ENCODE measurements at places on chromosomes 4 and X.

GRCh38 chr4:15531792-15532191 lies 62.1 kb downstream of the CC2D2A start:
- DNase-seq: no peak

GRCh38 chrX:112812741-112813140 lies 27.9 kb downstream of the AMOT start:
- no peak for DNase-seq

GRCh38 chr4:70721747-70722146 lies at the start of gene RUFY3:
Gene RUFY3, plus strand, starts transcription at chr4:70721964. Its CDS starts 610 bp downstream, at chr4:70722574.
- no peak for DNase-seq

DNA sequence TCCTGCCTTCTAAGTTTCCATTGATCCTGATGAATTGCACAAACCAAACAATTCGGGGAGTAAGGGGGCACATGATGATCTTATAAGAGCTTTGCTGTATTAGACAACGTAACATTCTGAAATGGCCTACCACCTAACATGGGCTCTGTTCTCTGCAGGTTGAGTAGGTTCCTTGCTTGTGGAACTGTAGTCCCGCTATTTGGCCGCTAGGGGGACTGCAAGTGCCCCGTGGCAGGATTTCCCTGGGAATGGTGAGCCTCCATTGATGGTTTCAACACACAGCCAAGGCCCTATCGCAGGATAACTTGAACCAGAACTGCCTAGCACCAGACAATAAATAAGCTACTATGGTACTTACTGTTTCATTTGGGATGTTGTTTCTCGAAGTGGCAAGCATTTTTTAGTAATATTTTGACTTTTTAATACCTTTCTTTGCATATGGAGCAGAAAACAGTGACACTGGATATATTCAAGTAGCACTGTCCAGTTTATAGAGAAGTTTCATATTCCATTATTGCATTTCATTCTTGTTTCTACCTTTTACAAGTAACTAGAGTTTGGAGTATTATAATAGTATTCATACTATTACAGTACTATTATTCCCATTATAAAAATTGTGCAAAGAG lies 11.9 kb downstream of the AR start:
- DNase-seq: no peak

- DNase-seq: no peak
Observed at GRCh38 chr4:109848501-109848900, 594 bp downstream of the LRIT3 start.

DNA sequence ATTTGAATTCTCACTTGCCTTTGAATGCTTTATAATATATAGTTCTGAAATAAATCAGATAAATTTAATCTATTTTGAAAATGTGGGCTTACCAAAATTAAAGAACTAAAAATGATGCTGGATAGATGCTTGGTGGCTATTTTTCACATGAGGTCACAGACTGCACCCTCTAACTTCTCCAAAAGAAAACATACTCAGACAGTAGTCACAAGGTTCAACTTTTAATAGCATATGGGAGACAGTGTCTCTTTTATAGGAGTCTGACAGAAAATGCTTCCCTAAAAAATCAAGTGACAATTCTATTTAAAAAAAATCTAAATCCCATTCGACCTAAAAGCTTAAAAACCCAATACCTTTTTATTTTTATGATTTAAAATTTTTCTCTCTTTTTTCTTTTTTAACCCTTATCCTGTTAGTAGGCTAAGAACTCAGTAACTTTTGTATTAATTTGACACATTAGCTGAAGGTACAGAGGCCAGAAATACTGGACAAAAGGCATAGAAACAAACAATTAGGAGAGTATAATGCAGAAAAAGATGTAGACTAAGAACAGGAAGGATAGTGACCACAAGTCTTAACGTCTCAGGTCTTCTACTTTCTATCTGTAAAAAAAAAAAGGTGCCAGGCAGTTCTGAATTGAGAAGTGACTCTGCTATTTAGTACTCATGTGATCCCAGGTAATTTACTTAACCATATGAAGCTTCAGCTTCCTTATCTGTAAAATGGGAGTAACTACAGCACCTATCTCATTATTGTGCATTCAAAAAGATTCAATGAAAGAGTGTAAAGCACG lies 7.6 kb downstream of the TIGD4 start:
- DNase-seq: no peak

DNA sequence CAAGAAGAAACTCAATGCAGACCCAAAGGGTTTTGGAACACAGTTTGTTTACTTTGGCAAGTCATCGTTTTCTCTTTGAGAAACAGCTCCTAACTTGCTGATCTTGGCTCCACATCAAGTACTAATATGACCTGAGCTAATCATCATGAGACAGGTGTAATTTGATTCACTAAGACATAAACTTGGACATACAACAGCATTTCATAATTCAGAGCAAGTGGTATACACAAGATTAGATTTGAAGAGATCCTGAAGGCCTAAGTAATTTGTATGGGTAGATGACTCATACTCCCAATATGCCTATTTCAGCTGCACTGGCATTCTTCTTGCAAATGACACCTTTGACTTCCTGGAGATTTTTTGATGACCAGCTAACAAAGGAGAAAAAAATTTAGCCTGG lies 1521.7 kb downstream of the RPA4 start:
- no peak for DNase-seq

GRCh38 chr4:66223068-66223703 lies 552.9 kb upstream of the EPHA5 start:
- no peak for DNase-seq

DNA sequence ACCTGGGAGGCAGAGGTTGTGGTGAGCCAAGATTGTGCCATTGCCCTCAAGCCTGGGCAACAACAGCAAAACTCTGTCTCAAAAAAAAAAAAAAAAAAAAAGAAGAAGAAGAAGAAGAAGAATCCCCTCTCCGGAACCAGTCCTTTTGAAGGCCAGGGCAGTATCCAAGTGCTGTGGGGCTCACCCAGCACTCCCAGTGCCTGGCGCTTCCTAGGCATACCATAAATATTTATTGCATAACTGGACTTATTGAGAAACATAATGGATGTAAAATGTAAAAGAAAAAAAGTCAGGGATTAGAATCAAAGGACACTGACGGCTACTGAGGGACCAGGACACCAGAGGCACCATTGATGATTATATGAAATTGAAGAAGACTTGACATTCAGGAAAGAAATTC lies 162.1 kb upstream of the KIT start:
- DNase-seq: no peak

DNA sequence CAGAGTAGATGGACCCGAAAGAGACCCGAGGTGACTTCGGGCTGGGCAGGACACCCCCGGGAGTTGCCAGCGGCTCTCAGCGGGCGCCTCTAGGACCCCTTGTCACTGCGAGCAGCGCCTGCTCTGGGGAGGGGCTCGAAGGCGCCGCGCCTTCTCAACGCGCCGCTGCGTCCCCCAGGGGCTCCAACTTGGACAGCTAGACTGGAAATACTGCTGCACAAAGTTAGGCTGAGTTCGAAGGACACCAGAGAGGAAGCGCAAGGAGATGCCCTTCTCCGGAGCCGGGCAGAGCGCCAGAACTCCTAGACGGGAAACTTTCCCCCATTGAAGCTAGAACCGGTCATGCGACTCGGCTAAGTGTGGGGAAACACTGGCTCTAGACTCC lies 493 bp upstream of the KCNIP4 start:
- no peak for DNase-seq

DNA sequence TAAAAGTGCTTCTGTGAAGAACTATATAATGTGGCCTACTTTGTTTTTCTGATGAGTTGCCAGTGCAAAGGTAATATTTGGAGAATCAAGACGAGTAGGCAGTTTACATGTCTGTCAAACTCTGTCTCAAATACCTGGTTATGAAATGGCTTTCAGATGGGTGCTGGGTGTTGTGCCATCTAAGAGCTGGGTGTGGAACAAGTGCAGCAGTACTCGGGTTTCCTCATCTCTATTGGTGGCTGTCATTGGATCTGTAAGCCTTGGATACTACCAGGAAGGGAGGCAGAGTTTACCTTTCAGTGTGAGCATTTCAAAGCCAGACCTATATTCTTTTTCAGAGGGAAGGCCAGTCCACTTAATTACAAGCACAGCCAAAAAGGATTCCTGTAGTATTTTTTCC lies 37.2 kb downstream of the MTM1 start:
- DNase-seq: no peak

- DNase-seq: no peak
Observed at GRCh38 chrX:19448077-19448476, 67.2 kb downstream of the MAP3K15 start.

DNA sequence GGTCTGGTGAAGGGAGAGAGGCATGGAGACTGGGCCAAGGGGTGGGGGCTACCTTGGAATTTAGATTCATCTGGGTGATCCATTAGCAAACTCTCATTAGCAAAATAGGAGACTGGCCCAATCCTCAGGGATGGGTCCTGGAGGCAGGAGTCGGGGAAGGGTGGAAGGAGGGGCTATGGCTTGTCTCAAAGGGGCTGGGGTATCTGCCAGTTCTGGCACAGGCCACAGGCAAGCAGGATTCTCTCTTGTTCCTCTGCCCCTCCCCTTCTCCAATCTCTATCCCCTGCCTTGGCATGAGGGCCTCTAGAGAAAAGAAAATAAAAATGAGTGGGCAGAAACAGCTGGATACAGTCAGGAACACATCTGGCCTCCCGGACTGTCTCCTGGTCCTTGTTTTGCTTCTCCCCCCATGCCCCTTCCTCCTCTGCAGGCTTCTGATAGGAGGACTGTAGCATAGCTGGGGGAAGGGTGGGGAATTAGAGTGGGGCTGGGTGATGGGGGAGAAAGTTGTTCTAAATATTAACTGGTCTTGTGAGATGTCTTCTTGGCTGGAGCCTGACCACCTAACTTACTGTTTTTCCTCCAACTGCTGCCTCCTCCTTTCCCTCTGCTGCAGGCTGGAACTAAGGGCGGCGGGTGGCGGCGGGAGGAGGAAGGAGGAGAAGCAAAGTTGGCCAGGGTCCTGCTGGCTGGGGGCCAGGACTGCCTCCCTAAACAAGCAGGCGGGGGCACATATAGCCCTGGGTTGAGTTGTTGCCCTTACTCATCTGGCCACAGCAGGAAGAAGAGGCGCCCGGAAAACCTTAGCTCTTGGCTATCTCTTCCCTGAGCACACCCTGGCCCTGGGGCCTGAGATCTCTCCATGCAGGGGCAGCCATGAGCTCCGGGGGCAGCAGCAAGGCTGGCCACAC lies 53.3 kb upstream of the LAS1L start:
- no peak for DNase-seq

DNA sequence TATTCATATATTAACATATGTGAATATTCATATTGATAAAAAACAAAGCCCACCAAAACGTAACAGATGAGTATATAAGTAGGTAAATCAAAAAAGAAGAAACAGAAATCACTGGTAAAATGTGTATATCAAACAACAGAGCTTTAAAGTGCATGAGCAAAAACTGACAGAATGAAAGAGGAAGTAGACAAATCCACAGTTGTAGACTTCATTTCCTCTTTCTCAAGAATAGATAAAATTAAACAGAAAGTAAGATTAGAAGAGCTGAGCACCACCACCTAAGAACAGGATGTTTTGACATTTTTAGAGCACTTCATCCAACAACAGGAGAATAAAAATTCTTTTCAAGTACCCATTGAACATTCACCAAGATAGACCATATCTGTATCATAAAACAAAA lies 64.6 kb downstream of the CNKSR2 start:
- no peak for DNase-seq

DNA sequence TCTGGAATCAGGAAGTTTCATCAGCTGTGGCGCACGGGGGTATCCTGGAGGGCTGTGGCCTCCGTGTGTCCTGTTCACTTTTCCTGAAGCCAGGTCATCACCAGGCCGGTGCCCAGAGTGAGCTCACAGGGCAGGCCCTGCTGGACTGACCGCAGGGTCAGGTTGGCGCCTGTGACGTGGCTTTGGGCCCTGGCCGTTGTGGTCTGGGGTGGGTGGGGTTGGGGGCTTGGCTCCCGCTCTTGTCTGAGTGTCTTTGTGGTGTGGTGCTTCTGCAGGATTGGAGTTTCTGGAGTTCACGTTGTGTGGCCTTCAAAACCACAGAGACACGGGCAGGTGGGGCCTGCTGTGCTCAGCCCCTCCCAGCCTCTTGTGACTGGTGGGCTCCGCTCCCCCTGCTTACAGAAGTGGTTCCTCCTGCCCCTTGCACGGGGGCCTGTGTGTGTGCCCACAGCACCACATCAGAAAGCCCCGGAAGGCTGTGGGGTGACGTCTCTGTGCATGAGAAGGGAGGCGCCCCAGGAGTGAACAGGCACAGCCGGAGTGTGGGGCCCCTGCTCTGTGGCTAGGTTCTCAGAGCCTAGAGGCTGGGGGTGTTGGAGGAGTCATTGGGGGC lies 9.5 kb downstream of the RGS12 start:
- DNase-seq: peak; percentile 83

DNA sequence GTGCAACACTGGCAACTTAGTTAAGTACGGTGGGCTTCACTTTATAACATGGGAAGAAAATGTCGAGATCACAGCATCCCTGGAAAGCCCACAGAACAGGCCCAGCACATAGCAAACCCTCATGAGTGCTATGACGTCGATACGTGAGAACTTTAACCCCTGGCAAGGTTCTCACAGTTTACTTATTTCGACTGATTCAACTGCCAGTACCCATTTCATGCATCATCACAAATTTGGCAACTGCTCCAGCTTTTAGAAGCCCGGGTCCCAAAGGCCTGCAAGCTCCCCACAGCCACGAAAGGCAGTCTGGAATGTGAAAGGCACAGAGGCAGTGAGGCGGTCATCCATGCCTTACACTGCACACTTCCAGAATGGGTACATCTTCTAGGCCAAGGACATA lies 41.2 kb downstream of the RELL1 start:
- no peak for DNase-seq

GRCh38 chr4:104022226-104022625 lies 302.4 kb upstream of the TACR3 start:
- DNase-seq: no peak

- no peak for DNase-seq
Observed at GRCh38 chrX:28177202-28177601, 196.0 kb upstream of the DCAF8L1 start.

- no peak for DNase-seq
Observed at GRCh38 chr4:65791812-65792308, 121.6 kb upstream of the EPHA5 start.

DNA sequence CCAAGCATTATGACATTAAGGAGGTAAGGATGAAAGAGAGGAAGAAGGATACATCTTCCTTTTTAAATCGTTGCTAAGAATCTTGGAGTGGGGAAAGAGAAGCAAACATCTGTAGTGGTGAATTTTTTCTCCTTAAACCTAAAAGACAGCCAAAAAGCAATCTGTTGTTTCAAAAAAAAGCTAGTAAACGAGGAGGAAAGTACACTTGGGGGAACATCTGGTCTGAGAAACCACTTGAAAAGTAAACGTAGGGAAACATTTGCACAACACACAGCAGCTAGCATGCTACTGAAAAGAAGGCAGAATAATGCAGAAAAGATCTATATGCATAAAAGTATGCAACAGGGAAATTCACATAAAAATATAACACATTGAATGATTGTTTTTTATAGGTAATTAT lies 1485.6 kb downstream of the PCDH19 start:
- no peak for DNase-seq

GRCh38 chr4:152672206-152673092 lies 7.3 kb downstream of the TMEM154 start:
- DNase-seq: no peak

- DNase-seq: no peak
Observed at GRCh38 chr4:159158985-159159384, 56.1 kb downstream of the RAPGEF2 start.
